ENCODE measurements at places on chromosomes 6 and 20. TPM values are rescaled to one million over a fixed set of nuclear protein-coding genes. Genes with fewer than 3 reads are reported as not detected.

GRCh38 chr6:85986681-85987080, 344.0 kb upstream of the SYNCRIP start:
- no peak for DNase-seq

GRCh38 chr6:31079656-31080261, 32.6 kb downstream of the C6orf15 start:
- peak; percentile 41 for DNase-seq

- no peak for DNase-seq
These were observed 306.1 kb downstream of the QKI start for GRCh38 chr6:163720460-163721235.

DNA sequence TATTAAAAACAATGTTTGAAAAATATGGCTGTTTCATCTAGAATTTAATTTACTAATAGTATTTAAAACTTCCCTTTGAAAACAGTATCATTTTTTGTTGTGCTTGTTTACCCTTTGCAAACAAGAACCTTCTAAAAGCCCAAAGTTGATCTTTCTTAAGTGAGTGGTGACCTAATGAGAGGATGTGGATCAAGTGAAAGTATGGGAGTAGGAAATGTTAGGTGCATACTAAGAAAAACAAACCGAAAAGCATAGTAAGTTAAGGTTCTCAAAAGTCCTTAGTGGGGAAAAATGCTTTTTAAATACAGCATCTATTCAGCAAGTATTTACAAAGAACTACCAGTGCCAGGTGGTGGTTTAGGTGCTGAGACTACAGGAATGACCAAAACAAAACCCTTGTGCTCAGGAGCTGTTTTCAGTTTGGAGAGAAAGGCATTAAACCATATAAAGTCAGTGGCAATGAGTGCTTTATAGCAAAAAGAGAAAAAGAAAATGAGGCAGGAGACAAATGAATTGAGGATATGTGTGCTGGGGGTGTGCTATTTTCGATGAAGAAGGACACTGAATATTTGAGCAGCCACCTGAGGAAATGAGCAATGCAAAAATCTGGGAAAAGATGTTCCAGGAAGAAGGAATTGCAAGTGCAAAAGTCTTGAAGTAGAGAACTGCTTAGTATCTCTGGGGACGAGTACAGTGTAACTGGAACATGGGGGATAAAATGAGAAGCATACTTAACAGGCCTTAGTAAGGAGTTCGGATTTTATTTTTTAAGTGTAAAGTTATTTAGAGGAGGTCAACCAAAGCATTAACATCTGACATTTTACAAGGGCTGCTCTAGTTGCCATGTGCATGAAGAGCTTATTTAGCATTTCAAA, 24.0 kb downstream of the RNF146 start:
- no peak for DNase-seq

TRAPPC3L gene
- polyA plus RNA-seq: 0.19 TPM

PRDM13 gene
- not detected for polyA plus RNA-seq

DNA sequence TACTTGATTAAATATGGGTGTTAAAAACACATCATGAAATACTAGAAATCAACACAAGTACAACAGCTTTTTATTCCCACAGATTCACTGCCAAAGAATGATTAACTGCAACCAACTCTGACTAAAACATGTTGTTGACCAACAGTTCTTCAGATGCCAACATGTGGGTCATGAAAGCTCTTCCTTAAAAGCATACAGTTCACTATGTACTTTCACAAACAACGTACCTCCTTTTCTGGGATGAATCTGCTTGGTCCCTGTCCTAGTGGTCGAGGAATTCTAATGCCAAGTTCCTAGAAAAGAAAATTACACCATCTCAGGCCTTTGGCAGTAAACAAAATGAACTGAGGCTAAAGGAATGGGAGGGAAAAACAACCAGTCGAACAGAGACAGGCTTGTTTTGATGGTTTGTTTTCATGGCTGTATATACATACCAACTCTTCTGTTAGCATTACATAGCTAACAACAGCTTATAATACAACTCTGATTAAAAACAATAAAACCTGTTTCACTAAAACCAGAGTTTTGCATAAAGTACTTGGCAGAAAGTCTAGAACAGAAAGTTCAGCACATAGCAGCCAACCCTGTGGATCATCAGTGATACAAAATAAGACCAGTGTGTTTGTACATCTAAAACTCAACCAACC, 92.5 kb downstream of the SESN1 start:
- no peak for DNase-seq

Measured in AG04450 (cell line).